ENCODE measurements at places on chromosomes 13 and 19. TPM values are rescaled to one million over a fixed set of nuclear protein-coding genes. Genes with fewer than 3 reads are reported as not detected.
A peak's percentile ranks its signal among the peaks of the same experiment; 100 is the strongest.

Gene PSG3
- total RNA-seq: not detected

DNA sequence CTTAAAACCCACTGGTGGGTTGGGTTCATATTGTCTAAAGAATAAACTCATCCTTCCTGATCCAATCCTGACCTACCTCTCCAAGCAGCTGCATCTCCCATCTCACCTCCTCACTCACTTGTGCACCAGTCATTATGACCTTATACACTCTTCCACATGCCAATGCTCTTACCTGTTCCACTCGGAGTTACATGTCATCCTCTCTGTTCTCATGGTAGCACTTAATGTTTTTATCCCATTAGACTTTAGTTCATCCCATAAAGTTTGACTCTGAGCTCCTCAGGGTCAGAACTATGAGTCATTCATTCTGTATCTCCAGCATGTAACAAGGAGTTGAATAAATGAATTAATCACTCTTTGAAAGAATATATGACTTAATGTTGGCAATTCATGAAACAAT lies 330.2 kb downstream of the KLF12 start:
- no peak for DNase-seq

GRCh38 chr13:22316494-22317025 lies 645.7 kb downstream of the FGF9 start:
- DNase-seq: no peak

GRCh38 chr13:59584761-59585670 lies 578.7 kb downstream of the DIAPH3 start:
- no peak for DNase-seq

GRCh38 chr13:112894423-112894672 lies 74.7 kb upstream of the MCF2L start:
- no peak for DNase-seq

GRCh38 chr19:50468818-50469217 lies 7.5 kb upstream of the EMC10 start:
- no peak for DNase-seq

Gene CYSLTR2
- 1.1 TPM for total RNA-seq

DNA sequence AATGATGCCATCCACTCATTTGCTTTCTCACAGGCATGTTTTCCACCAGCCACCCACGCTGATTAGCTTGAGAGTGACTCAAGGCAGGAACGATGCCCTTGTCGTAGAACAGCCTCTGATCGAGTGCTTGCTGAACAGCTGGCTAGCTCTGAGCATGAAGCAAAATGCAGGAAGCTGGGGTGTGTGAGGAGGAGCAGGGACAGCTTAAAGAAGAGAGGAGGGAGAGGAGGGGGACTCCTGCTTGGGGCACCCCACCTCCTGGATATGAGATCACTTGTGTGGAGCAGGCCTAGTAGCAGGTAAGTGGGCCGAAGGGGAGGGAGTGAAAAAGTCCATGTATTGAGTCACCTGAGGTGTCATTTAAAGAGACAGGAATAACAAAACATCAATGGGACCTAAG lies 48.8 kb downstream of the IRS2 start:
- DNase-seq: no peak

DNA sequence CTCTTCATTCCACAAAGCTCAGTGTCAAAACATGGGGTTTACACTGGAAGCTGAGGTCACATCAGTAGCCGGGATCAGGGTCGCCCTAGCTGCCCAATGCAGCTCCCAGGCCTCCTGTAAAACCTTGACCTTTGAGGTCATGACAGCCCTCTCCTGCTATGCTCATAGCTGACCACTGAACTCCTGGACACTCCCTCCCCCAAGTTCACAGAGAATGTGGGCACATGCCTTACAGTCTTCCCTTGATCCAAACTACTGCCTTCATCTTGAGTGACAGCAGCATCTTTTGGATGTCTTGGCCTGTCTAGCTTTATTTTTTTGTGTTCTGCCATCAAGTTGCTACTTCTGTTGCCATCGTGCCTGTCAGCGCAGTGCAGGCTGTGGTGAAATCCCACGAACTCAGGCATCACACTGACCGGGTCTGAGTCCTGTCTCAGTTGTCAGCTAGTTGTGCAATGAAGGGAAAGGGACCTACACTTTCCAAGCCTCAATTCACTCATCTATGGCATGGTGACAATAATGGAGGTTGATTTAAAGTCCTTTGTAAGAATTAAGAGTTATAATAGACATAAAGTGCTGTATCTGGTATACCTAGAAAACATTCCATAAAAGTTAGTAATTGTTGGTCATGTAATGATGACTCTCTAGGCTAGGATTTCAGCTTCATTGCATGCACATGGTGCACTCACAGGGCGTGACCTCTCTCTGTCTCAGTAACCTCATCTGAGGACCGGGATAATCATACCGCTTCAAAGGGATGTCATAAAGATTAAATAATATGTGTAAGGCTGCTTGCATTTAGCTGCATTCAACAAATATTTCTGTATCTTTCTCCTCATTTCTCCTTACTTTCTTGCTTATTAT lies 16.4 kb upstream of the ALOX5AP start:
- DNase-seq: no peak

Gene PRR22
- 1.2 TPM for total RNA-seq

- no peak for DNase-seq
Measured at GRCh38 chr13:73991384-73991783, 142.8 kb downstream of the KLF12 start.

GRCh38 chr19:12802267-12803106 lies 618 bp downstream of the THSD8 start:
- DNase-seq: no peak

Gene CCDC70
- not detected for total RNA-seq

Gene PSG2
- not detected for total RNA-seq

Gene ZNF69
- total RNA-seq: 8.2 TPM

Gene EFNB2
- total RNA-seq: 10.0 TPM

Gene NDUFA11
- 335 TPM for total RNA-seq

GRCh38 chr13:27379694-27380641 lies 44.5 kb upstream of the GTF3A start:
- no peak for DNase-seq

GRCh38 chr13:48235341-48236135 lies 2.5 kb downstream of the ITM2B start:
- DNase-seq: no peak

DNA sequence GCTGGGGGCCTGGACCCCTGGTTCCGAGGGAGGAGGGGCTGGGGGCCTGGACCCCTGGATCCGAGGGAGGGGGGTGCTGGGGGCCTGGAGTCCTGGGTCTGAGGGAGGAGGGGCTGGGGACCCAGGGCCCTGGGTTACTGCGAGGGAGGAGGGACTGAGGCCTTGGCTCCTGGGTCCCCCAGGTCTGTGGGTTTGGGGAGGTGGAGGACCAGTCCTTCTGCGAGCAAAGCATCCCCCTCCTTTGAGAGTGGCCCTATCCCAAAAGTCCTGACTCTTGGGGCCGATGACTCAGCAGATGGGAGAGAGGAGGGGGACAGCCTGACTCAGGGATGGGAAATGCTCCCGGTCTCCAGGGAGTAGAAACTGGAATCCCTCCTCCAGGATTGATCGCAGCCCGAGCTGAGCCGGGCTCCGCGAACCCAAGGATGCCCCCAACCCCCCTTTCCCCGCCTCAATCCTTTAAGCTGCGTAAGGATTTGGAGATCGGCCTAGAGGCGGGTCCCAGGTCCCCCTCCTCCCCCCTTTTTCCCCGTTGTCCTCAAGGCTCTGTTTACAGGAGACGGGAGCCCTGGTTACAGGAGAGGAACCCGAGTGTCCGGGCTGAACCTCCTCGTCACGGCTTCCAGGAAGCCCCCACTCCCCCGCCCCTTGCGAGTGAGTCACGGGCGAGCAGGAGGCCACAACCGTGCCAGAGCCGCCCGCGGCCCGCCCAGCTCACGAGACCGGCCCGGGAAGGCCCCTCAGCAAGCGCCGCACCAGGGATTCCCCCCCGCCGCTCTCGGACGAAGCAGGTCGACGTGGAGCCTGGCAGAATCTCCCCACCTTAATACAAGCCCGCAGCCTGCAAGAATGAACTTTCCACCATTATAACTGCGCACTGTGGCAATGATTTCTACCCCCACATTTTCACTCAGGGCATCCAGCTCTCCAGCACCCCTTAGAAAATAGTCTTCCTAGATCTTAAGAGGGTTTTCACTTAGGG lies 3.0 kb upstream of the ZFP36 start:
- peak; percentile 100 for DNase-seq

- DNase-seq: peak; percentile 97
Measured at GRCh38 chr19:3336680-3337523, 29.5 kb upstream of the NFIC start.

DNA sequence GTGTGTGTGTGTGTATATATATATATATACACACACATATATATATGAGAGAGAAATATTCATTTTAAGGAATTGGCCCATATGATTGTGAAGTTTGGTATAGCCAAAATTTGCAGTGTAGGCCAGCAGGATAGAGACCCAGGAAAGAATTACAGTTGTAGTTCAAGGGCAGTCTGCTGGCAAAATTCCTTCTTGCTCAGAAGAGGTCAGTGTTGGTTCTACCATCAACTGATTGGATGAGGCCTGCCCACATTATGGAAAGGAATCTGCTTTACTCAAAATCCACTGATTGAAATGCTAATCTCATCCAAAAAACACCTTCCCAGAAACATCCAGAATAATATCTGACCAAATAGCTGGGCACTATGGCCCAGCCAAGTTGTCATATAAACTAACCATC lies 24.0 kb downstream of the RNF6 start:
- DNase-seq: no peak

Gene CRX
- total RNA-seq: not detected

Gene DLEU7
- total RNA-seq: not detected

DNA sequence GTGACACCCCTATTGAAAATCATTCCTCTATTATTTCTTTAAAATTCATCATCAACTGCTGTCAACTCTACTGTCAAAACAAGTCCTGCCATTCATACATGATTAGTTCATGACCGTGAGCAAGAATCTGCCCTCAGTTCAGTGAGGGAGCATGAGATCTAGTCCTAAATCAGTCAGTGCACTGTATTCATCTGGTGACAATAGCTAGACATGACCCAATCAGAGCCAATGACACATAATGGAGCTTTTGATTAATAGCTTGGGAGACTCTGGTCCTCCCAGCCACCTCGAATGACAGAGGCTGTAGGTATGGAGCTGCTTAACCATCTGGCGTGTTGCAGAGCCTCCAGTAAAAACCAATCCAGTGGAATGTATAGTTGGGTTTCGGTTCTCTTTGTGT lies 46.9 kb upstream of the ARGLU1 start:
- no peak for DNase-seq

DNA sequence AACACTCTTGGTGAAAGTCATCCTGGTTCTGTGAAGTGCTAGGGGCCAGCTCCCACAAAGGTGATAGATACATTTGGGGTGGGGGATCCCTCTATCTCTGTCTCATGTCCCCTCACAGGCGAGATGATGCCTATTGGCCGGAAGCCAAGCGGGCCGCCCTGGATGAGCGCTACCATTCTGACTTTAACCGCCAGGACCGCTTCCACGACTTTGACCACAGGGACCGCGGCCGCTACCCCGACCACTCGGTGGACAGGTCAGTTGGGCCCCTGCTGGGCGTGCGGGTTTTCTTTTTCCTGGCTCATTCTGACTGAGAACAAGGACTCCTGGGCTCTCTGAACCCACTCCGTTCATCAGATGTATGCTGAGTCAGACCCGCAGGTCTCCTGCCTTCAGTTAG lies 16.4 kb downstream of the MICOS13 start:
- no peak for DNase-seq

Data from esophagus muscularis mucosa (tissue), 4 donors.